ENCODE measurements at places on chromosomes 5 and 9. TPM values are rescaled to one million over a fixed set of nuclear protein-coding genes. Genes with fewer than 3 reads are reported as not detected.

ST6GALNAC4 gene
- total RNA-seq = 14.5 TPM

LRRC19 gene
- not detected for total RNA-seq

ANKRD34B gene
- total RNA-seq = 0.05 TPM

GRCh38 chr5:125491986-125492492 is 745.6 kb upstream of the ZNF608 start:
- DNase-seq = no peak
- no peak overlapping the region for H3K27ac ChIP-seq
- peaks cover 43% of the 10 kb centered on the region for H3K4me1 ChIP-seq
- H3K27me3 ChIP-seq = no peaks in the 10 kb centered on the region
- peaks cover 9% of the 10 kb centered on the region for H3K36me3 ChIP-seq

DNA sequence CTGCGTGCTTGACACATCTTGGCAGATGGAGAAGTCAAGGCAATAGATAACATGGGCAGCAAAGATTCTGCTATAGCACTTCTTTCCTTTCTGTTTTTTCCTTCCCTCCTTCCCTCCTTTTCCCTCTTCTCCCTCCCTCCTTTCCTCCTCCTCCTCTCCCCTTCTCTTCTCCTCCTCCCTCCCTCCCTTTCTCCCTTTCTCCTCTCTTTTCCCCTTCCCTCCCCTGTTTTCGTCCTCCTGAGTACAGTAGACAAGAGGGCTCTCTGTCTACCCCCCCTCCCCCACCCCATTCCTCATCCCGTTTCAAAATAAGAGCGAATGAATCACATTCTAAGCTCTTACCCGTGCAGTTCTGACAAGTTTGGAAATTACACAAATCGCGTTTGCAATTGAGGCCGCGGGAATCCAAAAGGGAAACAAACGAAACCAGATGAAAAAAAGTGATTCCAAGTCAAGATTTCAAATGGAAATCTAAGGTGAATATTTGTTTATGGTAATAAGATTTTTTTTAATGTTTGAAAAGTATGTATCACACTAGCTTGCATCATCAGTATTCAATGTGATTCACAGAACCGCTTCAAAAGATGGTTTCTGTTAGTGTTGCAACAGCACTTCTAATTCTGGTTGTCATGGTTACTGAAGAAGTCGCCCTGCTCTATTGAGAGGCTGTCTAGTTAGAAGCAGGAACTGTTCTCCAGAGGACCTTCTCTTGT is 1.3 kb downstream of the NIM1K start:
- no peak for DNase-seq
- H3K36me3 ChIP-seq = no peaks in the 10 kb centered on the region
- peak overlapping the region; percentile 89 for H3K4me3 ChIP-seq
- peak overlapping the region; percentile 72 for H3K27ac ChIP-seq
- peaks cover 9% of the 10 kb centered on the region for H3K27me3 ChIP-seq

SPACA9 gene
- 4.1 TPM for total RNA-seq

PCDH12 gene
- total RNA-seq = 0.25 TPM

GRCh38 chr5:160491438-160491837 is 69.8 kb downstream of the PTTG1 start:
- no peak overlapping the region for H3K4me3 ChIP-seq
- H3K27ac ChIP-seq = no peak overlapping the region
- no peaks in the 10 kb centered on the region for H3K36me3 ChIP-seq

- DNase-seq = no peak
- H3K36me3 ChIP-seq = no peaks in the 10 kb centered on the region
- H3K27ac ChIP-seq = peak overlapping the region; percentile 24
Measured at GRCh38 chr5:133523961-133524586, 88.3 kb downstream of the FSTL4 start.

DNA sequence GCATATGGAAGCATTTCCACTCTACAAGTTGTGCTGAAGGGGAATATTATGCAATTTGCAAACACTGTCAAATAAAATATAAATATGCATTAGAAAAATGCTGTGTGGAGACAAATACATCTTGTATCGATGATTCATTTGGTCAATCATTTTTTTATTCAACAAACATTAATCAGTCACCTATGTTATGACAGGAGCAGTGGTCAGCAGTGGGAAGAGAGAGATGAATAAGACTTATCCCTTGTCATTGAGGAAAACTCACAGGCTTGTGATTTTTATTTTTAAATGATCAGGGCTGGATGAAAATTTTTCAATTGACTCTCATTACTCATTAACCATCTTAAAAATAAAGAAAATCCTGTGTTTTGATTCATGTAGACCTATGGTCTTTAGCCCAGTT is 574.1 kb downstream of the ACTL7B start:
- no peak overlapping the region for H3K27ac ChIP-seq
- no peaks in the 10 kb centered on the region for H3K4me1 ChIP-seq
- no peak overlapping the region for H3K4me3 ChIP-seq

DNA sequence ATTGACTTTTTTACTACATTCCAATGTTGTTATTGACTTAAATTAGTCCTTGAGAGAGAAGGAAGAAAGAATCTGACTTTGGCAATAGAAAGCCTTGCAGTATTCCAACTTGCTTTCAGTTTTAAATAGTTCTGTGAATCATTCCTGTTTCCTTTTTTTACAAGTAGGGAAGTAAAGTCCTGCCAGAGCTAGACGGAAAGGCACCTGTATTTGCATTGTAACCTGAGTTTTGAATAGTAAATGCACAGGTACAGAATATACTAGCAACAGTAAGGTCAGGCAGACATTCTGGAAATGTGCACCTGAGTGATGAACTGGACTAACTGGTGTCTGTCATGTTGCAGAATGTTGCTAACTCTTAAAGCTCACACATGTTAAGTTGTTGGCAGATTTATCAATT is 100.9 kb downstream of the PRKACG start:
- no peak overlapping the region for H3K4me3 ChIP-seq
- no peaks in the 10 kb centered on the region for H3K36me3 ChIP-seq
- no peak overlapping the region for H3K27ac ChIP-seq
- DNase-seq = no peak

GRCh38 chr9:8384091-8384490 is 584.5 kb upstream of the DMAC1 start:
- H3K4me1 ChIP-seq = no peaks in the 10 kb centered on the region
- no peaks in the 10 kb centered on the region for H3K27me3 ChIP-seq
- H3K36me3 ChIP-seq = peaks cover 9% of the 10 kb centered on the region
- DNase-seq = no peak
- H3K4me3 ChIP-seq = no peak overlapping the region

ENTPD2 gene
- not detected for total RNA-seq

DNA sequence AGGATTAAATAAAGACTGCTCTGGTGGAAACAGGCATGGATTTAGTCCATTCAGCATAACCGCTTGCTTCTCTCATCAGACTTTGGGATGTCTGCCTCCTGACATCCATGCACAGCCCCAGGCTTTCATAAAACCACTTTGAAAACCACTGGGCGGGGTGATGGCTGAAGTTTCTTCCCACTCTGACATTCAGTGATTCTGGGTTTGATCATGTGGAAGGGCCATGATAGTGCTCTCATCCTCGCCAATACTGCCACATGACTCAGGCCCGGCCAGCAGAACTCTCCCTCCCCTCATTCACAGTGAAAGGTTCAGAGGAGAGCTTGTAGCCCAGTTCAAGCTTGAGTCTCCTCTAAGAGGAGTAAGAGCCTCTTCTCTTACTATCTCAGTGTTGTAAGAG is 29.6 kb upstream of the GLRA1 start:
- no peak overlapping the region for H3K4me3 ChIP-seq
- H3K27ac ChIP-seq = no peak overlapping the region
- no peak for DNase-seq
- peaks cover 11% of the 10 kb centered on the region for H3K4me1 ChIP-seq

- no peaks in the 10 kb centered on the region for H3K4me1 ChIP-seq
- H3K27me3 ChIP-seq = no peaks in the 10 kb centered on the region
- peaks cover 5% of the 10 kb centered on the region for H3K36me3 ChIP-seq
- no peak overlapping the region for H3K4me3 ChIP-seq
- DNase-seq = no peak
Measured at GRCh38 chr9:81174023-81174422, 515.3 kb downstream of the TLE1 start.

DNA sequence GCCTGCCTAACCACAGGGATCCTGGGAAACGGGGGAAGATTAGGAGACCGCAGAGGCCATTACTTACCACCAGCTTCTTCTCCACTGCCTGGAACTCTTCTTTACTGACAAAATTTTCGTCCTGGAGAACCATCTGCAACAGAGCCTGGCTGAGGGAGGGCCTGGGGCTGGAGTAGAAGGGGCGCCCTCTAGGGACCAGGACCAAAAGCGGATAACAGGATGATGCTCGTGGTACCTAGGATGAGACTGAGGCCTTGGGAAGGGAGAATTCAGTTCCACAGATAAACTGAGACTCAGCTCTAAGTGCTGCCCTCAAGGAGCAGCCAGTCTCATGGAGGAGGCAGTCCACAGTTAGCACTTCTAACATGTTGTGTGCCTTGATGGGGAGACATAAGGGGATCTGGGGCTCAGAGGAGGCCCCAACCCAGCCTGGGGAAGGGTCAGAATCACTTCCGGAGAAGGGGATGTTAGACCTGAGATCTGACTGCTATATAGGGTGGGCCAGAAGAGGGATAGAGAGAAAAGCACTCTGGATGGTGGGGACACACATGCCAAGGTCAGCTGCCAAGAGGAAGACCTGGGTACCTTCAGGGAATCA is 1.2 kb downstream of the SPATA24 start:
- H3K27ac ChIP-seq = no peak overlapping the region
- H3K4me1 ChIP-seq = peaks cover 23% of the 10 kb centered on the region
- peak overlapping the region; percentile 95 for H3K4me3 ChIP-seq

GRCh38 chr5:37776826-37777225 is 63.0 kb downstream of the GDNF start:
- peaks cover 11% of the 10 kb centered on the region for H3K36me3 ChIP-seq
- no peaks in the 10 kb centered on the region for H3K27me3 ChIP-seq
- H3K4me1 ChIP-seq = peaks cover under 1% of the 10 kb centered on the region
- no peak overlapping the region for H3K27ac ChIP-seq

FBP2 gene
- total RNA-seq = not detected

GRCh38 chr5:173496883-173497255 is 119.6 kb downstream of the BOD1 start:
- no peaks in the 10 kb centered on the region for H3K27me3 ChIP-seq
- H3K4me1 ChIP-seq = peaks cover 7% of the 10 kb centered on the region
- no peak for DNase-seq
- no peak overlapping the region for H3K27ac ChIP-seq
- H3K4me3 ChIP-seq = no peak overlapping the region

DNA sequence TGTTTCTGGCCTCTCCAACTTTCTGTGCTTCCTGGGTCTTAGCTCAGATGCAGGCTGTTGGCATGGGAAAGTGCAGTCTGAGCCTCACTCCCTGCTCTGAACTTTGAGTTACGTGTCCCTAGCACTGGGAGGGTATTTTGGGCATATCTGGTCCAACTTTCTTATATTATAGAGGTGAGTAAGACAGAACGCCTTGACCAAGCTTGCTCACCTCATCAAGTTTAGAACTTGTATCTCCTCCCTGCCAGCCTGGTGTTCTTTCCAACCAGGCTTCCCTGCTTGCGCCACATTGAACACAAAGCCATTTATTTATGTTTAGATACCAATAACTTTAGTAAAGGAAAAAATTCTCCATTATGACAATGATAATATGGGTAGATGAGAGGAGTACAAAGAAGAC is 33.2 kb downstream of the TNC start:
- H3K4me1 ChIP-seq = peaks cover 8% of the 10 kb centered on the region
- H3K27me3 ChIP-seq = no peaks in the 10 kb centered on the region
- no peaks in the 10 kb centered on the region for H3K36me3 ChIP-seq

- H3K4me1 ChIP-seq = peaks cover 4% of the 10 kb centered on the region
- no peaks in the 10 kb centered on the region for H3K27me3 ChIP-seq
- H3K36me3 ChIP-seq = peaks cover 5% of the 10 kb centered on the region
- H3K27ac ChIP-seq = no peak overlapping the region
Measured at GRCh38 chr5:67267512-67268216, 71.1 kb upstream of the CD180 start.

GRCh38 chr5:123875561-123876275 is 363.7 kb downstream of the CSNK1G3 start:
- H3K4me1 ChIP-seq = peaks cover 71% of the 10 kb centered on the region
- peak overlapping the region; percentile 99 for H3K27ac ChIP-seq
- DNase-seq = peak; percentile 47
- H3K4me3 ChIP-seq = peak overlapping the region; percentile 89
- no peaks in the 10 kb centered on the region for H3K36me3 ChIP-seq

DNA sequence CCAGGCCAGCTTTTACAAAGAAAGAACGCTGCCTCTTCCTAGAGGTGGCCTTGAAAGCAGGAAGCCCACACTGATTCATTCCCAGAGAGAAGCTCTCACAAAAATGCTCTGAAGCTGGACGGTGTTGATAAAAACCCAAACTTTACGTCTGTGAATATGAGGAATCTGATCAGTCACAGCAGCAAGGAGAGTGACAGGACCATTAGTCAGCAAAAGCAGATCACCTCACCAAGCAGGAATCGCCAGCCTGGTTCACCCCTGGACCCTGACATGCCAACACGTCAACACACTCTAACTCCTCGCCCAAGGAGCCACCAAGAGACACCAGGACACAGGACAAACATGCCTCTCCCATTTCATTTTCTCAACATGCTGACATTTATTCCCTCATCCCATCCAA is 70.6 kb upstream of the ZNF622 start:
- H3K4me3 ChIP-seq = no peak overlapping the region
- no peaks in the 10 kb centered on the region for H3K4me1 ChIP-seq
- no peak for DNase-seq

SLC27A6 gene
- total RNA-seq = not detected

TMEM167A gene
- 98.8 TPM for total RNA-seq

DNA sequence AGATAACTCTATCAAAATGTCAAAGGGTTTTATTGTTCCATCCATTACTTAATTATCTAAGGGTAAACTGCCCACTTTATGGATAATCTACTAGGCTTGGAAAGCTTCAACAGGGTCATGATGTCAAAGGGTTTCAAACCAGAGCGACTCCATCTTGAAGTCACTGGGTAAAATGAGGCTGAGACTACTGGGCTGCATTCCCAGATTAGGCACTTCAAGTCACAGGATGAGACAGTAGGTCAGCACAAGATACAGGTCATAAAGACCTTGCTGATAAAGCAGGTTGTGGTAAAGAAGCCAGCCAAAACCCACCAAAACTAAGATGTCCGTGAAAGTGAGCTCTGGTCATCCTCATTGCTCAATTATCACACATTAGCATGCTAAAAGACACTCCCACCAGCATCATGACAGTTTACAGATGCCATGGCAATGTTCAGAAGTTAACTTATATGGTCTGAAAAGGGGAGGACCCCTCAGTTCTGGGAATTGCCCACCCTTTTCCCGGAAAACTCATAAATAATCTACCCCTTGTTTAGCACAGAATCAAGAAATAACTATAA is 138.6 kb downstream of the GNAQ start:
- H3K4me1 ChIP-seq = peaks cover 26% of the 10 kb centered on the region
- no peak for DNase-seq
- no peaks in the 10 kb centered on the region for H3K27me3 ChIP-seq
- H3K27ac ChIP-seq = no peak overlapping the region
- H3K4me3 ChIP-seq = no peak overlapping the region

DNA sequence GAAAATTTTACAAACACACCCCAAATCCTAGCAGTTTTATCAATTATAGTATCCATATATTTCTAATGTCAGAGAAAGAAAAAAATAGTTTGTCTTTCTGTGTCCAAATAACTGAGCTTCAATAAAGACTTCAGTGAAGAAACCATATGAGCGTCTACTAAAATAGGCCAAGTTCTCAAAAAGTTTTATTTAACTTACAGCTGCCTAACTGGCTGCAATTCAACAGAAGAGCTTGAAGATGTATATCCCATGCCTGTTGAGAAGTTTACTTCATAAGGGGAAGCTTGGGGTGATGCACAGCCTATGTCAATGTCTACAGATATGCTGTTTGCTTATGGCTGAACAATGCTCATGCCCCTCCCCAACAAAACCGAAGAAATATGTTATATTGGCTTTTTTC is 43.7 kb upstream of the ELOVL7 start:
- no peak overlapping the region for H3K4me3 ChIP-seq
- DNase-seq = no peak
- no peaks in the 10 kb centered on the region for H3K4me1 ChIP-seq
- H3K36me3 ChIP-seq = peaks cover 27% of the 10 kb centered on the region
- no peaks in the 10 kb centered on the region for H3K27me3 ChIP-seq

ANXA1 gene
- total RNA-seq = 6.6 TPM

Measured in neural crest cell (in vitro differentiated cells).